Iris pigment epithelial cell (primary cell): ENCODE measurements at places on chromosomes 3 and 15.

- no peak for DNase-seq
Observed at GRCh38 chr3:33803894-33804526, 5.6 kb downstream of the PDCD6IP start.

DNA sequence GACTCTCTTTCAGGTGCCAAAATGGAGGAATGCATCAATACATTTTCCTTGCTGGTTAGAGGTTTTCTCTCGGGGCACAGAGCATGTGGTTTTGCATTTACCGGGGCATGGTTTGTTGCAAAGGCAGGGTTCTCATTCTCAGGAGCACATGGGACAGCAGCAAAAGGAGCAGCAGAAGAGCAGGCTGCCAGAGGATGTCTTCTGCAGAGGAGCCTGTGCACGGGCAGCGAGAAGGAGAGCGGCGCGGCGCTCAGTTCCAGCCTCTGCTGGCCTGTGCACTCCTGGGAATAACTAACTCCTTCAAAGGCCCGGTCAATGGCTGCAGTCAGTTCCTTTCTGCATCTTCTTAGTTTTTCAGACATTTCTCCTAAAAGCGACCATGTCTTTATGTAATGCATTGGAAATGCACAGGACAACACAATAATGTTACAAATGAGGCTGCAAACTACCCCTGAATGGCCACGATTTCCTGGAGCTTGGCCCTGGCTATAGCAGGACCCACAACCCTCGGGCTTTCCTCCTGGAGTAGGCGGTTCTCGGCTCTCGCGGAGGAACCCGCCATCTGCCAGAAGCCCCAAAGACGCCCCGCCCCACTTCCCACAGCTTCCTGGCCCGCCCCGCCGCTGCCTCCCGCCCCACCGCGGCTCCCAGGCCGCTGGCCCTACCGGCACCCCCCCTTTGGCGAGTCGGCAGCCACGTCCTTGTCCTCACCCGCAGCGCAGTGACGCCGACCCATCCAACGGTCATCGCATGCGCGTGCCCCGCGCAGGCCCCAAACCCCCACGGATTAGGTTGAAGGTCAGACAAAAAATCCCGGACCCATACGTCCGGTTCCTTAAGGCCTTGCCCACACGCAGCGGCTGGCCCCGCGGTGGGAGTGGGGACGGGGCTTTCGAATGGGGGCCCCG is at the start of gene C3orf62:
Gene C3orf62, minus strand, starts transcription at position 758 of the 908 bp plus-strand sequence. Its CDS starts 360 bp downstream, at position 398.
- DNase-seq: peak; percentile 88

GRCh38 chr3:24662449-24663345 is 168.0 kb upstream of the THRB start:
- no peak for DNase-seq

- DNase-seq: no peak
Observed at GRCh38 chr15:60720493-60721256, 241.7 kb upstream of the ICE2 start.

DNA sequence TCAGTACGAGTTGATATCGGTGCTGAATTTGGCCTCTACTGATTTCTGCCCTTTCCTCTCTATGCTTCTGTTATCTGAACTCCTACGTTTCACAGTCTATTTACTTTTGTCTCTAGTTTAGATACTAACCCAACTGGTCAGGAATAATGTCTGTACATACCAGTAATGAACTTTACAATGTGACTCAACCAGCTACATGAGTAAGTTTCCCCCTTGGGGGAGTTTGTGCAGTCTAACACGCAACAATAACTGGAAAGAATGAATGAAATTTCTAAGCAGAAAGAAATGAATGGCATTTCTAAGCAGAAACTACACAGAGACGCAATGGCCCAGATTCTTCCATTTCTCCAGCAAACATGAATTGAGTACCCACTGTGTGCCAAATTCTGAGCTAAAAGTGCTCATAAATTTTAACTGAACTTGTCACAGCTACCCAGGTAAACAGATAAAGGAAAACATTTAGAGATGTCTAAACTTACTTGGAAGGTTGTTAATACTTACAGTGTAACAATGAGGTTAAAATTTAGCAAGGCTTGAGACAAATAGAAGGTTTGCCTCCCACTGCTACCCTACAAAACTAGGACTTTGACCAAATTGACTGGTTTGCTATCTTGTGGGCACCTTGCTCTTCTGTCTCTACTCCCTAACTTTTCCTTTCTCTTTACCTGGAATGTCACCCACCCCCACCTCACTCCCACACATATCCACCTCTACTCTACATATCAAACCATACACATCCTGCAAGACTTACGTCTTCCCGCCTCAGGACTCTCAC is 11.6 kb downstream of the UPK1B start:
- peak; percentile 83 for DNase-seq

DNA sequence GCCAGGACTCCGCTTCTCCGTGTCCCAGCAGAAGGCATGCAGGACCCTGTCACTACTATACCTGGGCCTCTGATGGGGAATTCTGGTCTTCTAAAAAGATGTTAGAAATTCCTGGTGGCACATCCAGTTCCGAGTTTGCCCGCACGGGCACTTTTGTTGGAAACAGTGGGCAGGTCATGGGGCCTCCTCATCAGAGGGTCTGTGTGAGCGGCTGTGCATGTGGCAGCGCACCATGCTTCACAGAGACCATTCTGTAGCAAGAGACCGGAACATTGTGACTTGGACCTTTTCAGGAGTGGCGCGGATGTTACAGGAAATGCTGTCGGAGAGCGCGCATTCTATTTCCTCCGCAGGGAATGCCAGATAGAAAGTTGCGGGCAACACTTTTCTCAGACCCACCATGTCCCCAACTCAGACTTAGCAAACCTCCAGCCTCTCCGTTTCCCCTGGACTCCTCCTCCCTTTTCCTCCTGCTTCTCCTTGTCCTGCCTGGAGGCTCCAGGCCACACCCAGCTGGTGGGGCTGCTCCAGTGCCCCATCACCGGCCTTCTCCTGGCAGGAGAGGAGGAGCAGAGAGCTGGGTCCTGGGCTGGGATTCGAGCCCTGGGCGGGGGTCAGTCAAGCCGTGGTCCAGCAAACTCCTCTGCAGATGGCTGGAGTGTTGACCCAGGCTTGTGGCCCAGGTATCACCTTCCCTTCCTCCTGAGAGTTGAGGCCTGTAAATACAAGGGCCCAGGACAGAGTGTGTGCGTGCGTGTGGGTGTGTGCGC is 46.6 kb downstream of the KLF13 start:
- DNase-seq: no peak

GRCh38 chr15:98567951-98568350 is 80.4 kb upstream of the IGF1R start:
- DNase-seq: peak; percentile 36

DNA sequence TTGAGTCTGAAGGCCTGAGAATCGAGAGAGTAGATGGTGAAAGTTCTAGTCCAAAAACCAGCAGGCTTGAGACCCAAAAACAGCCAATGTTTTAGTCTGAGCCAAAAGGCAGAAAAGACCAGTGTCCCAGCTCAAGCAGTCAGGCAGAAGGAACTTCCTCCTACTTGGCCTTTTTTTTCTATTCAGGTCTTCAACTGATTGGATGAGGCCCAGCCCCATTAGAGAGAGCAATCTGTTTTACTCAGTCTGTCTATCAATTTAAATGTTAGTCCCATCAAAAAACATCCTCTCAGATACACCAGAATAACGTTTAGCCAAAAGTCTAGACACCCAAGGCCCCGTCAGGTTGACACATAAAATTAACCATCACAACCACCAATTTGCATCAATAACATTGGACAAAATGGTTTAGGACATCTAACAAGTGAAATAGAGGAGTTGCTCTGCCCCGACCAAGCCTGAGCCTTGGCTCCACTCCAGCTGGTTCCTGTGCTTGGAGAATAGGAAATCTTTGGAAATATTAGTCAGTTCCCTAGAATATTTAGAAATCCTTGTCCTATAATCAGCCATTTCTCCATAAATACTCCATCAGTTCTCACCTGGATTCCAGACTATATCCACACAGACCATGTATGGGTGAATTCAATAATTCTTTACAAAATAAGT is 51.4 kb upstream of the LIPC start:
- DNase-seq: no peak

GRCh38 chr3:150829408-150829807 is 66.4 kb upstream of the SIAH2 start:
- DNase-seq: no peak

DNA sequence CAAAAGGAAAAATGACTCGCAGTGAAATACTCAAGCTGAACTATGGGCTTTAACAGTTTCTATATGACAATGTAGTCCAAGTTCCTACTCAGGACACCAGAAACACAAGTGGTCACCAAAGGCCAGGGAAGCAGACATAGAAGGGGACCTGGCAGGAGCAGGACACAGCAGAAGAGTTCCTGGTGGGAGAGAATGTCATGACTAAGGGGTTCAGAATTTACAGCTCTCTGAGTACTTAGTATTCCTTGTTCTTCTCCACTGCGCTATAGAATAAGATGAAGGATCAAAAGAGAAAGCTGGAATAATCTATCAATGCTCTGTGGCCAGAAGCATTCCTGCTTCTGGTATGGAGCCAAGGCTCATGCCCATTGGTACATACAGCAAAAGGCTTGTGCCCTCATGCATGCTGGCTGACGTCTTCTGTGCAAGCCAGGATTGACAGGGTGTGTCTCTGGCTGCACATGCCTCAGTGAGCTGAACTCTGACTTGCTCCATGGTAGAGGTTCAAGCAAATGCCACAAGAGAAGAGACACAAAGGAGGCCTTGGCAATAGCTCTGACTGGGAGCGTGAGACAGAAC is 128.7 kb upstream of the SLC2A2 start:
- DNase-seq: no peak

DNA sequence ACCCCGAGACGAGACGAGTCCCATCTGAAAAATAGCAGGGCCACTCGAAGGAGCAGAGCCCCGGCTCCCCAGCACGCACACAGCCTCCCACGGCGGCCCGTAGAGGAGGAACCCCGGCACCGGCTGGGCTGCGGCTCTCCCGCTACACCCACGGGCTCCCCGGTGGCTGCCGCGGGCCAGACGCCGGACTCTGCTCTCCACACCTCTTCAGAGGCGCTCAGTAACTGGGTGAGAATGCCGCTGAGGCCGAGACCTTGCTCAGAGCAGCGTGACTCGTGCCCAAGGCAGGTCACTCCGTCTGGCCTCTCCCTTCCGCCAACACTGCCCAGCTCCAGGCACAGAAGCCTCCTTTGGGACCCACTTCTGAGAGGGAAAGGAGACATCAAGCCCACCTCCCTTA is 34.4 kb downstream of the TNK2 start:
- DNase-seq: peak; percentile 44

GRCh38 chr3:56688191-56688590 is 5.1 kb upstream of the TASOR start:
- DNase-seq: no peak

- peak; percentile 87 for DNase-seq
Observed at GRCh38 chr3:111338059-111338698, 203.8 kb upstream of the CD96 start.

DNA sequence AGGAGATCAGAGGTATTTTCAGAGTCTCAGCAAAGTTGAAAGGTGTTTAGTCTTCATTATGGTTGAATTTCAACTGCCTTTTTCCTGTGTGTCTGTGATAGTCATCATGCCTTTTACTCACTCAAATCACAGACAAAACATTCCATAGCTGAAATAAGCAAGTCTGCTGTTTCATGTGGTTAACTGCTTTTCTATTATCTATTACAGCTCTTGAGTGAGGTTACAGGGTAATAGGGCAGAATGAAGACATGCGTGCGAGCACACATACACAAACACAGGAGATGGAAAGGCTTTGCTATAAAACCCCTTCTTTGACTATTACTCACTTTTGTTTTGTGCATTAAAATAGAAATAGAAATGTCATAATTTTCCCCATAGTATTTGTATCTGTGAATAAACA is 192.6 kb upstream of the RARB start:
- DNase-seq: peak; percentile 45

DNA sequence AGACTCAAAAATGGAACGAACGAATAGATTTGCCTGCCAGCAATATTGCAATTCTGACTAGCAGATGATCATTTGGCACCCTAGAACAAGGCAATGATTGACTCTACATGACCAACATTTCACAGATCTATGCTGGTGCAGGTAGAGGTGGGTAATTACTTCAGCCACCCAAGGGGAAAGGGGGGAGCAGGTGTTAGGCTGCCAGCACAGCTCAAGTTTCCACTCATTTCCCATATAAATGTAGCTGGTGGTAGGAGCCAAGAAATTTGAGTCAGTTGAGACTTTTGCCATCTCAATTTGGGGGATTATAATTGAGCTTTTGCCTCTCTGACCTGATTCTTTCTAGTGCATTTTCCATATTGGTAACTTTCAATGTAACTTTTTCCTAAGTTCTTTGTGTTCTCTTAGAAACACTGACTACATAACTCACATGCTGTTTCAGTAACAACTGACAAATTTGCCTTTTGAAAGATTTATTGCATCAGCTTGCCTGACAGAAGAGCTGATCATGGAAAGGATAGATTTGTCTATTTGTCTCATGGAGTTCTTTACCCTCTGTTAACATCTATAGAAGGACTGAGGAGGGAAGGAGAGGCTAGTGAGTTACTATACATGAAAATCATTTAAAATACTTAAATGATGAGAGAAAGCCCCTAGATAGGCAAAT is 902.5 kb downstream of the ZPLD1 start:
- no peak for DNase-seq

- DNase-seq: peak; percentile 51
Observed at GRCh38 chr3:46168583-46169345, 39.3 kb downstream of the CCR1 start.

DNA sequence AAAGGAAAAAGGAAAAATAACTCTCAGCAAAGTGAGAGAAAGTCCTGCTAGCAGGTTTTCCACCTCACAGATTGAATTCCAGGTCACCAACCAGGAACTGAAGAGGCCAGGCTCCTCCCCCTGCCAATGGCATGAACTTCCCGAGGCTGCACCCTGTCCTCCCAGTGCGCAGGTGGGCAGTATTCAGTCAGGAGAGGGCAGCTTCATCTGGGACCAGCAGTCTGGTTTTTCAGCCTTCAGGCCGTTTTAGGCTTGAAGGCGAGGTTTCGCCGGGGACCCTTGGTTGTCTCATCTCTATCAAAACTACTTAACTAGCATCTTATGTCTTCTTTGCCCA is 41.2 kb downstream of the TRAT1 start:
- DNase-seq: no peak

DNA sequence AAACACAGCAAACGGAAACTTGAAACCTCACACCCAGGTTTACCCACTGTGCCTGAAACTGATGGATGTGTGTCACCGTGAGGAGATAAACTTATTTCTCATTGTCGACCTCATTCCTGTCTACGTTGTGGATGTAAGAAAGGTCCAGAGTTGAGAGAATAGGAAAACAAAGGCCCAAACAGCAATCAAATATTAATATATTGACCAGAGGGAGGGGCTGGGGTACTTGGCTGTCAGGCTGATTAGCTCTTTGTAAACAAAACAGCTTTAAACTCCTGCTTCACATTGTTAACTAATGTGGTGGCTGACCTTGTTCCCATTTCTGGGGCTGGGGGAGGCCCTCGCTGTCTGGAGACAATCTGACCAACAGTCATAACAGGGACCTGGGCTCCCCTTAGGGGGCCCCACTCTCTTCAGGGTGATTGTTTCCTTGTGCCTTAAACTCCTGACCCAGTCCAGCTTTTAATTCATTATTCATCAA is 937.6 kb downstream of the MCTP2 start:
- DNase-seq: no peak

- DNase-seq: no peak
Observed at GRCh38 chr3:122586098-122586497, 8.6 kb downstream of the PARP15 start.

- peak; percentile 10 for DNase-seq
Observed at GRCh38 chr3:113431811-113432210, 9.5 kb downstream of the CFAP44 start.
